ENCODE measurements at places on chromosomes 4 and X.

- DNase-seq, result no peak
Observed at GRCh38 chrX:93791304-93791703, 117.3 kb downstream of the FAM133A start.

GRCh38 chr4:134961963-134962362, 760.4 kb upstream of the PABPC4L start:
- no peak for DNase-seq

DNA sequence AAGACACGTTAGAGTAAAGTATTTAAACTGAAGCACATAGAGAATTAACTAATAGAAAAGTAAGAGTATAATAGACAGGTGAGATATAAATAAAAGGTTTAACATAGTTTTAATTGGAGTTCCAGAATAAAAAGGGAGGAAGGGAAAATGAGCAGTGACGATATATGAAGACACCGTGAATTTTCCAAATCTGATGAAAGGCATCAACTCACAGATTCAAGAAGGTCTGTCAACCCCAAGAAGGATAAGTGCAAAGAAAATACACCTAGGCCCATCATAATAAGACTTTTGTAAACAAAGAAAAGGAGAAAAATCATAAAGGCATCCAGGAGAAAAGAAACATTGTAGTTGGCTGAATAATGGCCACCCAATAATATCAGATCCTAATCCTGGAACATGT, 43.9 kb upstream of the RAP2C start:
- DNase-seq, result no peak

- no peak for DNase-seq
Observed at GRCh38 chr4:40150932-40151331, 45.9 kb upstream of the RHOH start.

- DNase-seq, result no peak
Observed at GRCh38 chr4:8655411-8656184, 63.0 kb downstream of the CPZ start.

- no peak for DNase-seq
Observed at GRCh38 chr4:46450556-46450955, 60.6 kb upstream of the GABRA2 start.
